NCI-H510A treated with DMSO at 0.1 percent for 48 hours (cell line): ENCODE measurements at places on chromosomes 5 and 9.

- DNase-seq = no peak
Observed at GRCh38 chr5:180090098-180090768, 18.7 kb upstream of the RNF130 start.

DNA sequence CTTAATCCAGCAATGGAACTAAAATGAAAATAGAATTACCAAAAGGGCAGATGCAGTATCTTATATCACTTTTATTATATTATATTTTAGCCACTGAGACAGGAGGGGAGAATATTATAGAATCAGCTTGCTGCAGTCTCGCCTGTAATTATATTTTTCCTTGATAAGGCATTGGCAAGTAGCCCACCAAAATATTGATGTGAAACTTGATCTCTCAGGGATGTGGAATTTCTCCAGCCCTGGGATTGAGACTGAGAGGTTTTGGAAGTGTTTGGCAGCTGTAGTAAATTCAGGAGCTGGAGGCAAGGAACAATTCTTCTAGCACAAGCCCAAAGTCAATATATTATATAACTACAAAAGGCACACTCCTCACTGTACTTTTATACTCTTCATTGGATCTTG is 142.1 kb upstream of the ADAMTSL1 start:
- no peak for DNase-seq

GRCh38 chr9:18159254-18159653 is 314.7 kb upstream of the ADAMTSL1 start:
- no peak for DNase-seq

DNA sequence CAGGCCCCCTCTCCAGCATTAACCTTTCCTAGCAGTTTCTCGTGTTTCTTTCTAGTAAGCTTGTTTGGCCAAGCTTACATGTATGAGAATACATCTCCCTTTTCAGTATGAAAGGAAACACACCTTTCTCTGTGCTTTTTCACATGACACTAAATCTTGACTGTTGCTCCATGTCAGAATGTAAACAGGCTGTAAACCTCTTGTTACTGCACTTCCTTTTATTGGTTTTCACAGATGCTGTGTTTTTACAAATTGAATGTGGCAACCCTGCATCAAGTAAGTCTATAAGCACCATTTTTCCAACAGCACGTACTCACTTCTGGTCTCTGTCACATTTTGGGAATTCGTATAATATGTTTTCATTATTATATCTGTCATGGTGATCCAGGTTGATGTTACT is 2.2 kb upstream of the CANX start:
- DNase-seq = no peak

GRCh38 chr9:84478996-84479395 is 138.4 kb upstream of the SLC28A3 start:
- no peak for DNase-seq

GRCh38 chr5:91418158-91418557 is 35.0 kb upstream of the ARRDC3 start:
- DNase-seq = no peak
